ENCODE measurements at places on chromosomes 3 and 15. TPM values are rescaled to one million over a fixed set of nuclear protein-coding genes. Genes with fewer than 3 reads are reported as not detected.

Gene ITIH1
- total RNA-seq, result 0.32 TPM

Gene SOX14
- not detected for total RNA-seq

Gene CILP
- total RNA-seq, result 203 TPM

GRCh38 chr15:49438962-49439631 is 16.1 kb downstream of the FGF7 start:
- H3K27ac ChIP-seq, result peak overlapping the region; percentile 19
- DNase-seq, result no peak
- H3K36me3 ChIP-seq, result no peaks in the 10 kb centered on the region
- no peaks in the 10 kb centered on the region for H3K4me1 ChIP-seq

DNA sequence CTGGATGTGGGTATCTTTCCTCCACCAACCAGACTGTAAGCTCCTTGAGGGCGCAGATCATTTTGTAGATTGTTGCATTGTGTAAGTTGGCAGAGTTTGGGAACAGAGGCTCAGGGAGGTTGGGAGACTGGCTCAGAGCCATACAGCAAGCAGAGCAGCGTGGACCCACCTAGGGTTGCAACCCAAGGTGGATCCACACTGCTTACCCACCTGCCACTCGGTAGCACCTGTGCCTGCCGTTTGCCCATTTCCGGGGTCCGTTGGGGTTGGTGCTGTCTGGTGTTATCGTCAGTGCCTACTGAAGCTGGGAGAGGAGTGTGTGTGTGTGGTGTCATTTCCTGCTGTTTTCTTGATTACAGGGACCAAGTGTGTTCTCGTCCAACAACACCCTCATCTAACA is 19.0 kb downstream of the SMAD6 start:
- H3K27ac ChIP-seq, result no peak overlapping the region
- H3K4me3 ChIP-seq, result no peak overlapping the region

DNA sequence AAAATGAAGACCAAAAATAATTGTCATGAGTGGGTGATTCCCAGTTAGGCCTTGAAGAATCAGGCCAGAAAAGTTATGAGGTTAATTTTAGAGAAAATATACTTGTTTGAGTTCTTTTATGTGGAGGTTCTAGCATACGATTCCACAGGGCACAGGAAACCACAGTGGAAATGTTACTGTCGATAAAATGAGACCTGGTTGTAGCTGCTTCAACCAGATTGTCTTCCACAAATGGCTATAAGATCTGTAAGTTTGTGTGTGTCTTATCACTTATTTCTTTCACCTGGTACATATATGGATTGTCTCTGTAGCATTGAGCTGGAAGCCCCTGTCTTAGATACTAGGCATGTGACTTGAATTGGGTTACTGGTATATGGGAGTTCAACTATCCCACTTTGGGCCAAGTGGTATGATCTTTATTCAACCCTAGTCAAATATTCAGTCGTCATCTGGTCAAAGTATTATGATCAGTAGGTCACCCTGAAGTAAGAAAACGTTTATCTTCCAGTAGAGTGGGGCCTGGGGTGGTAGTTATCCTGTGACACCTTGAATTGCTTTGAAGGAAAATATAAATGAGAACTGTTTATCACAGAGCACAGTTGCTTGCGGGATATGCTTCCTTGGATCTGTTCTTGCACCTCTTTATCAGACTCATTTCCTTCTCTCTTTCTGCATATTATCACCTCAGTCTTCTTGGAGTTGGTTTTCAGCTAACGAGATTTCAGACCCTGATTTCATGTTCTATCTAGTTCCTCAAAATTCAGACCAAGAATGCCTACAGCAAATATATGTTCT is 21.5 kb upstream of the ZNF609 start:
- no peak for DNase-seq
- H3K27me3 ChIP-seq, result no peaks in the 10 kb centered on the region
- no peak overlapping the region for H3K27ac ChIP-seq
- H3K4me1 ChIP-seq, result peaks cover 3% of the 10 kb centered on the region
- no peaks in the 10 kb centered on the region for H3K36me3 ChIP-seq

DNA sequence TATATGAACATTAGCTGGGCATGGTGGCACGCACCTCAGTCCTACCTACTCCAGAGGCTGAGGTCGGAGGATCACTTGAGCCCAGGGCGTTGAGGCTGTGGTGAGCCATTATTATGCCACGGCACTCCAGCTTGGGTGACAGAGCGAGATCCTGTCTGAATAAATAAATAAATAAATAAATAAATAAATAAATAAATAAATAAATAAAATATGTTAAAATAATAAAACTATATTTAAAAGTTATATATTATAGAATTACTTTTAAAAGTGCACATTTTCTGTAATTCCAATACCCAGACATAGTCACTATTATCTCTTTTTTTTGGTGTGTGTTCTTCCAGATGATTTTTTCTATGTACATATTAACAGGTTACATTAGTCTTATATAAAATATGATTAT is 382.0 kb upstream of the ROBO2 start:
- H3K4me3 ChIP-seq, result no peak overlapping the region
- no peaks in the 10 kb centered on the region for H3K4me1 ChIP-seq
- H3K36me3 ChIP-seq, result no peaks in the 10 kb centered on the region
- H3K27ac ChIP-seq, result no peak overlapping the region
- DNase-seq, result no peak
- H3K27me3 ChIP-seq, result no peaks in the 10 kb centered on the region

GRCh38 chr3:45647148-45647619 is 42.0 kb upstream of the SACM1L start:
- no peaks in the 10 kb centered on the region for H3K36me3 ChIP-seq
- no peaks in the 10 kb centered on the region for H3K4me1 ChIP-seq
- DNase-seq, result no peak
- H3K27me3 ChIP-seq, result no peaks in the 10 kb centered on the region
- H3K4me3 ChIP-seq, result no peak overlapping the region
- peak overlapping the region; percentile 73 for H3K27ac ChIP-seq

GRCh38 chr15:63187589-63188226 is 1.7 kb upstream of the RAB8B start:
- no peak overlapping the region for H3K27ac ChIP-seq
- no peaks in the 10 kb centered on the region for H3K36me3 ChIP-seq
- no peak overlapping the region for H3K4me3 ChIP-seq
- no peaks in the 10 kb centered on the region for H3K4me1 ChIP-seq
- DNase-seq, result no peak
- no peaks in the 10 kb centered on the region for H3K27me3 ChIP-seq

GRCh38 chr3:25820366-25820765 is 30.5 kb downstream of the OXSM start:
- H3K4me1 ChIP-seq, result no peaks in the 10 kb centered on the region
- H3K27ac ChIP-seq, result no peak overlapping the region
- no peak overlapping the region for H3K4me3 ChIP-seq
- no peak for DNase-seq

DNA sequence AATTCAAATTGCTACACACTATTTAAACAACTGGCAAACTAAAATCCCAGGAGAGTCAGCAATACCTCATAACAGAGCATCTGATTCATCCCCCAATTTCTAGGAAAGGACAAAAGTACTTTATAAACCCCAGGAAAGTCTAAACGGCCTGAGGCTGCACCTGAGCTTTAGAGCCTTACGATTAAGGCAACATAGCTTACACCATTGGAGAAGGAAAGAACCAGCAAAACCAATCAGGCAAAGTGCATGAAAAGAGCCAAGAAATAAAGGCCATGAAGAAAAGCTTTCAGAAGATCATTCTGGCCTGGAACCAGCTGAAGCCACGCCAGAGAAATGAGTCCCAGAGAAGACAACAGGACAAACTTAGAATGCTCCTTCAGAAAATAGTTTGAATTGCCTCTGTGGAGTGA is 48.1 kb downstream of the PTPN9 start:
- peaks cover 21% of the 10 kb centered on the region for H3K4me1 ChIP-seq
- no peak overlapping the region for H3K4me3 ChIP-seq
- H3K27ac ChIP-seq, result peak overlapping the region; percentile 70
- peak; percentile 69 for DNase-seq
- H3K27me3 ChIP-seq, result no peaks in the 10 kb centered on the region

DNA sequence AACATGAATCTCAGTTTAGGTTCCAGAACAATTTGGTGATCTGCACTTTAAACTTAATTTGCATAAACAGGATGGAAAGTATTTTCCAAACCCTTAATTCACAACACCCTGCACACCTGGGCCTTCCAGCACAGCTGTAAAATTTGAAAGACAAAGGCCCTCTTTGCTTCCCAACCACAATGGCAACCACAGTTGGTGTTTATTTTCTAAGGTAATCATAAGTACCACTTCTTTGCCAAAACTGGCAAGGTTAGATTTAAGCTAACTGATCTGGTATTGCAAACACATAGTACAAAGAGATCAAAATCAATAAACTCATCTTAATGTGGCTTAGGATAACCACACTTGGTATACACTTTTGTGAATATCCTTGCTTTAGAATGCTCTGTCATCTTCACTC is 4.1 kb downstream of the LRIG1 start:
- no peaks in the 10 kb centered on the region for H3K4me1 ChIP-seq
- peak overlapping the region; percentile 76 for H3K27ac ChIP-seq
- H3K36me3 ChIP-seq, result no peaks in the 10 kb centered on the region
- no peak overlapping the region for H3K4me3 ChIP-seq
- H3K27me3 ChIP-seq, result no peaks in the 10 kb centered on the region

DNA sequence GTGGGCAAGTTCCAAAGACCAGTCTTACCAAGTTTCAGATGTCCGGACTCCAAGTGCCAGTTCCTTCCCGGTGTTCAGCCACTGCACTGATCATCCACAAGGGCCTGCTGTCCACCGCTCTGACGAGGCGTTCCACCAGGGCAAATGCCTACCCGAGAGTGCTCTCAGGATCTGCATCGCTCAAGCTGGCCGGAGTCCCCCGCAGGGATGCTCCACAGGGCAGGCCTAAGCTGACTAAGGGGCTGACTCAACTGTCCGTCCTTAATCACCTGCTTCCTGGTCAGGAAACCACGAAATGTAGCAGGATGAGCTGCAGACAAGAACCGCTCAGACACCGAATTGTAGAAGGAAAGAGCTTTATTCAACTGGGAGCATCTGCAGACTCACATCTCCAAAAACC is 341.6 kb downstream of the KCNH8 start:
- no peaks in the 10 kb centered on the region for H3K27me3 ChIP-seq
- H3K27ac ChIP-seq, result no peak overlapping the region
- H3K36me3 ChIP-seq, result no peaks in the 10 kb centered on the region
- no peaks in the 10 kb centered on the region for H3K4me1 ChIP-seq
- no peak for DNase-seq
